Fibroblast of the aortic adventitia (primary cell): ENCODE measurements at places on chromosomes 11 and 22. TPM values are rescaled to one million over a fixed set of nuclear protein-coding genes. Genes with fewer than 3 reads are reported as not detected.

Gene MB
- total RNA-seq: not detected in 2 replicates

Gene MIF
- total RNA-seq: 27.3 and 160 TPM in 2 replicates

Gene SERPING1
- total RNA-seq: 64.9 and 77.0 TPM in 2 replicates

Gene ANO3
- total RNA-seq: 0.98 and 5.9 TPM in 2 replicates

Gene KBTBD3
- 1.8 and 4.3 TPM in 2 replicates for total RNA-seq

Gene DYNC2H1
- total RNA-seq: 74.0 and 99.0 TPM in 2 replicates

Gene OR8A1
- total RNA-seq: not detected in 2 replicates

Gene SLC22A8
- total RNA-seq: not detected in 2 replicates

Gene SLC29A2
- total RNA-seq: 0.36 TPM in 1 of 2 replicates, not detected in the other

Gene PATE4
- not detected in 2 replicates for total RNA-seq

Gene BAIAP2L2
- total RNA-seq: 3.2 and 6.0 TPM in 2 replicates

Gene YPEL1
- 1.3 and 4.4 TPM in 2 replicates for total RNA-seq

Gene PANX2
- total RNA-seq: 0.90 TPM in 2 replicates

Gene POU2F3
- 0.36 and 0.90 TPM in 2 replicates for total RNA-seq

Gene MCM5
- 3.4 and 76.9 TPM in 2 replicates for total RNA-seq

Gene OR5P2
- not detected in 2 replicates for total RNA-seq

Gene PDE2A
- total RNA-seq: 0.41 TPM in 1 of 2 replicates, not detected in the other

Gene PATZ1
- 14.3 and 16.1 TPM in 2 replicates for total RNA-seq

Gene MRGPRF
- total RNA-seq: 34.3 and 41.8 TPM in 2 replicates

Gene PANX3
- not detected in 2 replicates for total RNA-seq

Gene GGA1
- 12.0 and 35.0 TPM in 2 replicates for total RNA-seq

Gene C22orf42
- not detected in 2 replicates for total RNA-seq

Gene ISX
- total RNA-seq: not detected in 2 replicates

Gene CCDC89
- total RNA-seq: 4.2 and 7.9 TPM in 2 replicates

Gene ACRV1
- not detected in 2 replicates for total RNA-seq

Gene MALAT1
- 10,787 and 27,374 TPM in 2 replicates for total RNA-seq

Gene TRIM6
- 4.7 and 5.3 TPM in 2 replicates for total RNA-seq

Gene IFITM10
- 2.2 and 5.9 TPM in 2 replicates for total RNA-seq
